Activated naive CD4-positive, alpha-beta T cell (primary cell): ENCODE measurements at places on chromosomes 2 and 18.

DNA sequence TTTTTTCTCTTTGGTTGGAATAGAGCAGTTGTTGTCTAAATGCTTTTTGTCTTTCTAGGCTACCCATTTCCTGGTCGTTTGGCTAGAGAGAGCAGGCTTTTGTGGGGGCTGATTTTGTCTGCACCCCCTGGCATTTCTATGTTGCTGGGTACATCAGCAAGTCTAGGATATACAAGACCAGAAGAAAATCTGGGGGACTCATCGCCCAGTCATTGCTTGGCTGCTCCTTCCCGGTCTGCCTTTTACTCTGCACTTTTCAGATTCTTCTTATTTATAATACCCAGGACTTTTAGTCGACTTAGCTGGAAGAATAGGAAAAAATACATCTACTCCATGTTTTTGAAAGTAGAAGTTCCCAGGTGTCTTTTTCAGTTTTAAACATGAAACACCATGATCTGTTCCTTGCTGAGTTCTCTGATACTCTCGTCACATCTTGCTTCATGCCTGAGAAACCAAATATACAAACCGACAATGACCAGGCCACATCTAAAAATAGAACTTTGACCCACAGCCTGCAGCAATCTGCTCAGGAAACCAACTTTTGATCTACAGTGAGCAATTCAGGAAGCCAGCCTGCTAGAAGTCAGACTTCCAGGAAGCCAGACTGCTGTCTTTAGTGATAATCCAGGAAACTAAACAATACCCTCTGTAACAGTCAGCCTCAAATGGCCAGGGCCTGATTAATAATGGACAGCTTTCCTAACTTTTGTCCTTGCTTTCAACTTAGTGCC lies 163.8 kb upstream of the MEX3C start:
- no peak for DNase-seq

DNA sequence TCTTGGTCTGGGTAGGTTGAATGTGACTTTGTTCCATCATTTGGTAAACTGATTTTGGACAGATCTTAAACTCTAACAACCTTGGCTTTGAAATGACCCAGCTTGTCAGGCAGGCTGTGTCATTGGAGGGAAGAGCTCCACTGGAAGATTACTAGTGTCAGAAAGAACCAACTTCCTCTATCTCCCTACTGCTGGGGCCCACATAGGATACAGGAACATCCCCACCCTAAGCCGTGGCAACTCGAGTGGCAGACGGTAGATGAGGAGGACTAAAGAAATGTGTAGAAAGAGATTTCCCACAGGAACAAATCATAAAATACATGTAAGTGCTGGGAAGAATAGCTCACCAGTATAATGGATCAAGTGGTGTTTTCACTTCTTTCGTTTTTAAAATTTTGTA lies 4.3 kb upstream of the G6PC2 start:
- DNase-seq: no peak

DNA sequence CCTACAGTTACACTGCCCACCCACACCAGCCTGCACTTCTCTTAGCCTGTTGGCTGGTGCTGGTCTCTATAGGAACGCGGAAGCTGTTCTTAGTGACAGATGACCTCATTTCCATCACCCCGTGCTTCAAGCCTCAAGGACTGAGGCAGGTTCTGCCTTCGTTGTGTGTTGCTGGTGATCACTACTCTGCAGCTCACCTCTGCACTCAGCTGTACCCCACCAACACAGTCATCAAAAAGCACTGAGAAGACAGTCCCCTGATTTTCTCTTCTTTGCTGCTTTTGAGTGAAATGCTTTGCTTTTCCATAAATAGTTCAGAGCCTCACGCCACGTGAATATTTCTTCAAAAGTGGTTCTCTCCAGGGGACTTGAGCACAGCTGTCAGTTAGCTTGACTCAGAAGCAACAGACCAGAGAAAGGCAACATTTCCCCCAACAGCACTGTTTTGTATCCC lies 225.7 kb upstream of the CCDC150 start:
- no peak for DNase-seq

DNA sequence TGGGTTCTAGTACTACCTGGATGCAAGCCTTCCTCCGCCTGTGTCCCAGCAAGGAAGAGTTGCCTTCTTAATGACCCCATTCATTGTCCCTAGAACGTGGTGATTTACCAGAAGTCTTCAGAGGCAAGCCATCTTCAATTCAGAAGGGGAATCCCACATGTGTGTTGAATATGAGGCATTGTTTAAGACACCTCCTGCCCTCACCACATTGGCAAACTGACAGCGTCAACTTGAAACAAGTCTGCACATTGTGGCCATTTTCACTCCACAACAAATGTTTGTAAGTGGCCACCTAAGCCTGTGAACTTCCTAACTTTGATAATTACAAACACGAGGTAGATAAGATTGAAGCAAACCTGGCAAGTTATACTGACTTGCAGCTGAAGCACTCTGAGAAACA lies 83.7 kb downstream of the TCF7L1 start:
- no peak for DNase-seq

GRCh38 chr2:65681503-65681902 lies 249.1 kb upstream of the SPRED2 start:
- no peak for DNase-seq

DNA sequence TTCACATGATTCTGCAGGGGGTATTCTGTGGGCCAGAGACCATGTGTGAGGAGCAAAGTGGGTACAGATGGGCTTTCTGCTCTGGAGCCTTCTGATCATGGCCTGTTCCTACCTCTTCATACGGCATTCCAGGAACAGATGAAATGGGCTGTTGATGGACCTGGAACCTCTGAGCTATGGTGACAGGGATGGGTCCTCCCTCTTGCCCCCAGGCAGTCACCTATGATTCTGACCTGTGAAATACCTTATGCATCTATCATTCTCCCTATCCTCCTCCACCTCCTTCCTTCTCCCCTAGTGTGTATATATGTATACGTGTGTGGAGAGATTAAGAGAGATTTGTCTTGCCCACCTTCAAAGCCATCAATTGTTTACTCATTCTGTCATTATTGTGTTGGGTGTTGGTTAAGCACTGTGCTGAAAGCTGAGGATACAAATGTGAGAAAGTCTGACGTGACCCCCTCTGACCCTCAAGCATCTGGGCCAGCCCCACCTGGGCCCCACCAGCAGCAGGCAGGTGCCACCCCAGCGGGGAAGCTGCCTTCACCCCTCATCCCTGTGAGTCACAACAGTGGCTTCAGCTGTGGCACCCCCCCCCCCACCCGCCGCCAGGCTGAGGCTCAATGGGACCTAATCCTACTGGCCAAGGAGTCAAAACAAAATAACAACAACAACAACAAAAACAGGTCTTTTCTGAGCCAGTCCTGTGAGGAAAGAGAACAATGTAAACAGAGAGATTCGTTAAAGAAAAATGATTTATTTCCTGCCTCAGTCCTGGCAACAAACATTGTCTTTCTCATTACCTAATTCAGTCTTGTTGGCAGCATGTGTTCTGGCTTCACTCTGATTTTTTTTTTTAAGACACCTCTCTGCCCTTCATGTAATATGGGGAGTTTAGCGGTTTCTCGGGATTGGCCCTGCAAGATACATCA lies 103.8 kb upstream of the CDC42EP3 start:
- DNase-seq: no peak

DNA sequence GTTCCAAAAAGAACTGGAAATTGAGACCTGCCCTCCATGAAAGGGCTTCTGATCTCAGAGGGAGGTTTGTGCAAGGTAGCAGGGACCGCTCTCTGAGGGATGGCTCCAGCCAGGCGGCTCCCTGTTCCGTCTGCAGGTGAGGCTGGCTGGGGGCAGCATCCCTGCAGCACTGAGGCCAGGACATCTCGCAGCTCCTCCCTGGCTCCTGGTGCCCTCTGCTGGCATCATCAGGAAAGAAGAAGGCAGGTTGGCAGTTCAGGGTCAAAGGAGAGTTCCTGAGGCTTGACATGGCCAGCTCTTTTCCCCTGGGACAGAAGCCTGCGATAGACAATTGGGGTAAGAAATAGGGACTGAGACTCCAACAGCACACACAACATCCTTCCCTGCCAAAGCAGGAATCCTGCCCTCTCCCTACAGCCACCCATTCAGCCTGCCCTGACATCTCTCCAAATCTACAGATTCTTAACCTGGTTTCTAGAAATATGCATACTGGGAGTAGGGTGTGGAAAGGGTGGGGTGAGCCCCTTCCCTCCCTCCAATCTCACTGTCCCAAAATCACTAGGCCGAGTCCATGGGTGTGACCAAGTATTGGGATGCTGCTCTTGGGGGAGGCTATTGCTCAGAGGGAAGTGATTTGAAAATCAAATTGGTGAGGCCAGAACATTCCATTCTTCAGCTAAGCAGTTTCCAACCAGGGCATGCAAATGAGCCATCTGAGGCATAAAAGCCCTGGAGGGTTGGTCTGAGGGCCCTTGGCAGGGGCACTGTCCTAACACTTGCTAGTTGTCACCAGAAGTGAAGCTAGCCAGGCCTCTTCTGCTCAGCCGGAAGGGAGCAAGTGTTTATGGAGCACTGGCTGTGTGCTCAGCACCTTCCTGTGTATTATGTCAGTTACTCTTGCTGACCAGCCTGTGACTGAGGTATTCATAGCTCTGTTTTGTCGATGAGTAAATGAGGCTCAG lies 185.4 kb downstream of the TFCP2L1 start:
- no peak for DNase-seq

DNA sequence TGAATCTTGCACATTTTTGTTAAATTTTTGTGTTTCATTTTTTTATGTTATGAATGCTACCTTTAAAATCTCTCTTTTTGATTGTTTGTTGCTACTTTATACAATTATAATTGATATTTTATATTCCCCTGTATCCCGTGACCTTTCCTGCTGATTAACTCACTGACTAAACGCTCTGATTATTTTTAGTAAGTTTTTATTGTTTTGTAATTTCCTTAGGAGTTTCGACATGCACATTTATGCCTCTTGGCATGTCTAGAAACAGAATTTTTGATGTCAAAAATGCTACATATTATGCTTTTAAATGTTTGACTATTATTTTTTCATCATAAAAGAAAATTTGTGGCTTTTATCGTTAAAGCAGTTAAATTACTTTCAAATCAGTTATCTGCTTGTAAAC lies 1131.6 kb upstream of the TMEFF2 start:
- DNase-seq: no peak

- DNase-seq: no peak
Observed at GRCh38 chr2:25879133-25879730, 945 bp upstream of the ASXL2 start.

DNA sequence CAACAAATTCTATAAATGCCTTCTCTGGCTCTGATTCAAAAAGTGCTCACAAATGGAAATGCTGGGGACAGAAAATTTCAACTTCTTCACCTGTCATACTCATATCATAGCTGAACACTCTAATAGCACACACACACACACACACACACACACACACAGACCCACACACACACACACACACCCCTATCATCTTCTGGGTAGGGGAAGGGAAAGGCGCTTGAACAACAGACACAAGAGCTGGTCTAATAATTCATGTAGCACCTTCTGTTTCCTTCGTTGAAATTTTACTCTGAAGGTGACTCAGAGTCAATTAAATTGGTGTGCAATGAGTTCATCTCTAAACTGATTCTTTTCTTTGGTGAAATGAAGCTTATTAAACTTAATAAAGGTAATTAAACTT lies 32.9 kb downstream of the CD28 start:
- no peak for DNase-seq

GRCh38 chr2:98419977-98420725 lies 24.5 kb upstream of the INPP4A start:
- DNase-seq: no peak
